ENCODE measurements at places on chromosomes 16 and 17.

DNA sequence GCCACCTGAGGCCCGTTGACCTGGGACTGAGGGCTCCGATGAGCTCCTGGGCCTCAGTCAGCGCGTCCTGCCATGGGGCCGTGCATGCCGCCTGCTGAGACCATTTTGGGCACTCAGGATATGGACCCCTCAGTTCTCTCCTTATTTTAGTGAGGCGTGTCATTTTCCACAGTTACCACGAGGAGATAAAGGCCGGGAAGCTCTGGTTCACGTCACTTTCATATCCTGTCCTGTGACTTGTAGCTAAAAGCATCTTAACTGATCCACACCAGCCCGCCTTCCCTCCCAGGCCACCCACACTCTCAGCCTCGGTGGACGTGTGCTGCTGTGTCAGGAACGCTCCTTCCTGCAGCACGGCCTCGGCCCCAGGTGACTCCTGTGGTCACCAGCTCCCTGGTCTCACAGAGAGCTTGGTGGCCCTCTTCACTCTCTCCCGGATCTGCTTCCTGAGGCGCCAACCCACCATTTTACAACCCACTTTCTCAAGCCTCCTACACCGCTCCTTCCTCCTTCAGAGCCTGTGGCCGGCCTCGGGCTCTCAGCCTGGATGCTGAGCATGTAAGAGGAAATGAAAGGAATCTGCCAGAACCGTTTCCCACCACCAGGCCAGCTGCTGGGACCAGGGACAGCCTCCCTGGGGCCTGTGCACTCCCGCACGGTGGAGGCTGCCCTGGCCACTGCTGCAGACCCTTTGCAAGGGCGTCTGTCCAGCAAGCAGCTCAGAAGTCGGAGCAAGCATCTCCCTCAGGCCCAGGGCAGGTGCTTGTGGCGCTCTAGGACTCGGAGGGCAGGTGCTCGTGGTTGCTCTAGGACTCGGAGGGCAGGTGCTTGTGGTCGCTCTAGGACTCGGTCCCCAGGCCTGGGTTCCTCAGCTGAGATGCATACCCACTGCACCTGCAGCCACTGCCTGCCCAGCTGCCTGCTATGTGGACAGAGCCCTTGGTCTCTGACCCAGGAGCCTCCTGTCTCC is 23.9 kb upstream of the FASN start:
- DNase-seq: no peak

DNA sequence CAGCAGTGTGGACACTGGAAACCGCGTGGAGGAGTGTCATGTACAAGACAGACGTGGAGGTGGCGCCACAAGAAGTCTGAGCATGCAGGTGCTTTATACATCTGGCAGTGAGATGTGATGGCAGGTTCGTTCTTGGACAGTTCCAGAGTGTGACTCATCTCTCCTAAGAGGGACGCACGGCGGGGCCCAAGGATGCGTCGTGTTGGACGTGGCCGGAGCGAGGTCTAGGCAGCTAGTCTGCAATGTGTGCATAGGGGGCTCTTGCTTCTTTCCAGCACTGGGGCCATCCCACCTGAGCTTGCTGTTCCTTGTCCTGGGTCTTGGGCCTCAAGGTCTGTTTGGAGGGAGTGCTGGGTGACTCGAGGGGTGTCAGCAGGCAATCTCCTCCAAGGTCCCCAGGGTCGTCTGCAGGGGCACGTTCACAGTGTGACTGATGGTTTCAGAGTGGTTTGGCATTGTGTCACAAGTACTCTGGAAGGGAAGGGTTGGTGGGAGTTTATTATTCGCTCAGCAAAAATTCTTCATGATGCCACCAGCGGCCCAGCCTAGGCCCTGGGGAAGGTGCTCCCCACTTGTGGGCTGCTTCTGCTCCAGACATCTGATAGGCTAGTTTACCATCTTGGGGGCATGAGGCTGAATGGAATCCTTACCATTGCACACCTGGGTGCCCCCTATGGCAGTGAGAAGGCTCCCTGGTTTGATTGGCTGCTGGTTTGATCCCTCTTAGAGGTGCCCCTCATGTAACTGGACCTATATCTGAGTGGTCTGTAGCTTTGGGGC is 22.1 kb downstream of the SPACA3 start:
- DNase-seq: no peak

- no peak for DNase-seq
These were observed 1.8 kb downstream of the GGNBP2 start for GRCh38 chr17:36546418-36547093.

GRCh38 chr16:38941-39892 is 14.2 kb downstream of the POLR3K start:
- peak; percentile 56 for DNase-seq

- peak; percentile 47 for DNase-seq
These were observed 13.6 kb downstream of the CARHSP1 start for GRCh38 chr16:8855051-8855786.

GRCh38 chr17:7632492-7632894 is 2.6 kb downstream of the SHBG start:
- peak; percentile 78 for DNase-seq

DNA sequence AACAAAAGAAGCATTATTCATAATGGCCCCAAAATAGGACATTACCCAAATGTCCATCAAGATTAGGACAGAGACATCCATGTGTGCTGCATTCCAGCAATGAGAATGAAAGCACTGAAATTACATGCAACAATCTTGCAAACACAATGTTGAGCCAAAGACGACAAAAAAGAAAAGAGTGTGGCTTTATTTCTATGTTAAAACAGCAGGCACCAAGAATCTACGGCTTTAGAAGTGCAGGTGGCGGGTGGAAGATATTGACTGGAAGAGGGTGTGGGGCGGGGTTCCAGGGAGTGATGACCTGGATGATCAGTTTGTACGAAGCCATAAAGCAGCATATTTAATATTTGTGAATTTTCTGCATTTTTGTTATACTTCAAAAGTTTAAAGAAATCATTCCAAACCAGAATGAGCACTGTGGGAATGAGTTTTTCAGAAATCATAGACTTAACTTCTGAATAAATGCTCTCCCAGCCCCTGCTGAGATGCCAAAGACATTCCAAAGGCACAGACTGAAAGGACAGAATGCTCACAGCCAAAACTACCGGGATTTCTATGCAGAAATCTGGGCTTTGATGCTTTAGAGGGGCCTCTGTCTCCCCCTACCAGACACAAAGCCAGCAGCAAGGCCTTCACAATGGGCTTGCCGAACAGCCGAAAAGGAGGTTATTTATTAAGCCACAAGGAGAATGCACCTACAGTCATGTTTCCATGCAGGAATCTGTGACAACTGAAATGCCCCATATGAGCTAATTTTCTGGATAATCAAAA is 361.6 kb downstream of the GRIN2A start:
- DNase-seq: no peak

GRCh38 chr17:39591958-39592954 is 15.5 kb downstream of the NEUROD2 start:
- peak; percentile 48 for DNase-seq

- DNase-seq: no peak
These were observed 12.4 kb downstream of the RAB5C start for GRCh38 chr17:42142371-42142896.

- DNase-seq: no peak
These were observed 8.2 kb downstream of the CORO6 start for GRCh38 chr17:29614349-29615047.

DNA sequence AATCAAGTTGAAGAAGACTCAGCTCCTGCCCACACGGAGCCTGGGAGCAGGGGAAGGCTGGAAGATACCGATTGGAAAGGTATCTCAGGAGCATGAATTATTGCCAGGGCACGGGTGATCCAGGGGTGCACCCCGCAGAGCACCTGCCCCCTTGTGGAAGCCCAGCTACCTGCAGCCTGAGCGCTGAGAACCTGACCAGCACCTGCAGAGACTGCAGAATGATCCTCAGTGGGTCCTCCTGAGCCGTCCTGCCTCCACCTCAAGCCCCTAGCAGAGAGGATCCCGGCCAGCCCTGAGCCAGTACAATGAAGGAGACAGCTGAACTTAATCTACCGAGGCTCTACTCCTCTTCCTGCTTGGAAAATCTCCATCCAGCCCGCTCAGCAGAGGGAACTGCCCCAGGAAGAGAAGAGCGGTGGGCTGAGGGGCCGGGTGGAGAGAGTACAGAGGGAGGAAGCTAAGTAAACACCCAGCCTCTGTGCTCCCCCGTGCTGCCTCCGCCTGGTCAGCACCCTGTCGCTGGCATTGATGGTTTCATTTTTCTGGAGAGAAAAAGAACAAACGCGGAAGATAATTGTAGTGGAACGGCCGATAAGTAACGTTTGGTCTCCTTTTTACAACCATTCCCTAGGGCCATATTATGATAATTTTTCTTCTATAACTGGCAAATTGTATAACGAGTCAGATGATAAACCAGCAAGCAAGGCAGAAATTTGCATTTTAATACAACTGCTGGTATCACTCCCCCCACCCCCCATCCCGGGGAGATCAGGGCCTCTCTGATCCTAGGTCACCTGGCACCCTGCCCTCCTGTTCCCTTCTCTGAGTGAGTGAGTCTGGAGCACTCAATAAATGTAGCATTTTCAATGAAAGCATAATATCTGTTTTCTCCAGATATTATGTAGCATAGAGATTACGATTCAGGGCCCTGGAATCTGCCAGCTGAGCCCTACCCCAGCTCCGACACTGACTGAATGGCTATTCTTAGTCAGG is 204.5 kb upstream of the RPL38 start:
- DNase-seq: peak; percentile 39

- peak; percentile 29 for DNase-seq
These were observed 1.2 kb upstream of the ATP2A1 start for GRCh38 chr16:28876973-28877654.

GRCh38 chr17:6668727-6669425 is 17.3 kb downstream of the C17orf100 start:
- no peak for DNase-seq

Data from KBM-7 (cell line).